ENCODE measurements at places on chromosomes 6 and 20. TPM values are rescaled to one million over a fixed set of nuclear protein-coding genes. Genes with fewer than 3 reads are reported as not detected.

GRCh38 chr20:31760519-31761240 lies 21.6 kb downstream of the TPX2 start:
- H3K27me3 ChIP-seq = no peaks in the 10 kb centered on the region
- no peak for DNase-seq
- peaks cover 2% of the 10 kb centered on the region for H3K4me1 ChIP-seq

GRCh38 chr6:33390767-33391277 lies 801 bp upstream of the KIFC1 start:
- no peaks in the 10 kb centered on the region for H3K27me3 ChIP-seq
- H3K36me3 ChIP-seq = peaks cover 22% of the 10 kb centered on the region
- peaks cover 37% of the 10 kb centered on the region for H3K4me1 ChIP-seq
- no peak for DNase-seq
- H3K4me3 ChIP-seq = peak overlapping the region; percentile 94

The EYA4 gene
- total RNA-seq = not detected

The SEL1L2 gene
- total RNA-seq = not detected

GRCh38 chr20:46207793-46208192 lies 89.7 kb downstream of the CD40 start:
- no peak for DNase-seq
- H3K4me1 ChIP-seq = peaks cover 33% of the 10 kb centered on the region
- no peaks in the 10 kb centered on the region for H3K36me3 ChIP-seq
- H3K27me3 ChIP-seq = peaks cover 30% of the 10 kb centered on the region

DNA sequence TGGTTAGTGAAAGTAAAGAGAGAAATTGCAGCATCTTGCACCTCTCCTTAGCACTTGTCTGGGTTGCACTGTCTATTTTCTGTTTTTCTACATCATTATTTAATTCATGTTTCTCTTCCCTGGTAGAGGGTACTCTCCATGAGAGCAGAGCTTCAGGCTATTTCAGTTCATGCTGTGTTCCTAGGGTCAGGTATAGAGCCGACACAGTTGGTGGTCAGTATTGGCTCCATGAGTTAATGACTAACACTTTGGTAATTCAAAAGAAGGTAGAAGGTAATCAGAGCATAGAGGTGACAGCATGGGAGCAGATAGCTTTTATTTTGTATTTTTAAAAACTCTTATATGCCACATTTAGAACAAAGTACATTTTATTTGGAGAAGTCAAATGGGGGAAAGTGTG lies 42.7 kb downstream of the RIMS1 start:
- no peak overlapping the region for H3K4me3 ChIP-seq
- H3K4me1 ChIP-seq = no peaks in the 10 kb centered on the region
- H3K27ac ChIP-seq = no peak overlapping the region
- no peak for DNase-seq
- H3K36me3 ChIP-seq = no peaks in the 10 kb centered on the region

GRCh38 chr20:2761885-2762284 lies 38.5 kb downstream of the CPXM1 start:
- no peaks in the 10 kb centered on the region for H3K36me3 ChIP-seq
- DNase-seq = no peak
- H3K27ac ChIP-seq = no peak overlapping the region
- no peaks in the 10 kb centered on the region for H3K4me1 ChIP-seq

GRCh38 chr6:140744659-140745320 lies 1370.3 kb upstream of the CITED2 start:
- peaks cover 2% of the 10 kb centered on the region for H3K36me3 ChIP-seq
- no peak for DNase-seq
- no peaks in the 10 kb centered on the region for H3K4me1 ChIP-seq

The C6orf163 gene
- 0.95 TPM for total RNA-seq

The SUN5 gene
- total RNA-seq = not detected

The C6orf47 gene
- total RNA-seq = 16.9 TPM

Data from activated CD4-positive, alpha-beta memory T cell treated with anti-CD3 and anti-CD28 coated beads for 36 hours (primary cell).